MCF 10A (cell line): ENCODE measurements at places on chromosomes 5 and 9. TPM values are rescaled to one million over a fixed set of nuclear protein-coding genes. Genes with fewer than 3 reads are reported as not detected.

- no peaks in the 10 kb centered on the region for H3K4me1 ChIP-seq
- H3K4me3 ChIP-seq = no peak overlapping the region
- no peaks in the 10 kb centered on the region for H3K27me3 ChIP-seq
- DNase-seq = no peak
- H3K27ac ChIP-seq = no peak overlapping the region
These were observed 86.2 kb downstream of the CAMSAP1 start for GRCh38 chr9:135821116-135821515.

- H3K4me1 ChIP-seq = peaks cover 4% of the 10 kb centered on the region
- no peak overlapping the region for H3K27ac ChIP-seq
- DNase-seq = no peak
- no peaks in the 10 kb centered on the region for H3K36me3 ChIP-seq
These were observed 492.7 kb upstream of the CLINT1 start for GRCh38 chr5:158351485-158352125.

Gene LECT2
- not detected in 2 replicates for total RNA-seq

DNA sequence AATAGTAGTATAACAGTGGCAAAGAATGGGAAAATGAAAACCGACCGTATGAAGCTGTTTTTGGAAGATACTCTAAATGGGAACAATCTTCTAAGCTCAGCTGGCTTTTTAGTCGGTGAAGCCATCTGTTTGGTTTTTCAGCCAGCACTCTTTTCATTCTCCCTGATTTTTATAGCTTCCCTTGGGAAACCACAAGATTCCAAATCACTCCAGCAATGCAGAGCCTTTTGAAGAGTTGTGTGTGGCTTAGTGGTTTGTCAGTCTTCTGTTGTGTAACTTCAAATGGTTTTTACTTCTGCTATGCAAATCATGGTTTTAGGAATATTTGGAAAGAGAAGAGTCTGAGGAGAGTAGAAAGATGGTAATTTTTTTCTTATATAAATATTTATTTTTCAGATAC is 180.7 kb downstream of the KDM4C start:
- no peaks in the 10 kb centered on the region for H3K27me3 ChIP-seq
- peaks cover 11% of the 10 kb centered on the region for H3K36me3 ChIP-seq
- DNase-seq = peak; percentile 64
- peaks cover 10% of the 10 kb centered on the region for H3K4me1 ChIP-seq
- H3K27ac ChIP-seq = no peak overlapping the region
- no peak overlapping the region for H3K4me3 ChIP-seq

- H3K4me3 ChIP-seq = no peak overlapping the region
- H3K4me1 ChIP-seq = no peaks in the 10 kb centered on the region
These were observed 71.7 kb upstream of the FCN1 start for GRCh38 chr9:134989206-134990065.

GRCh38 chr5:10747678-10748622 is 13.1 kb downstream of the DAP start:
- no peaks in the 10 kb centered on the region for H3K27me3 ChIP-seq
- H3K36me3 ChIP-seq = peaks cover 53% of the 10 kb centered on the region
- no peak overlapping the region for H3K4me3 ChIP-seq
- DNase-seq = no peak
- no peaks in the 10 kb centered on the region for H3K4me1 ChIP-seq

DNA sequence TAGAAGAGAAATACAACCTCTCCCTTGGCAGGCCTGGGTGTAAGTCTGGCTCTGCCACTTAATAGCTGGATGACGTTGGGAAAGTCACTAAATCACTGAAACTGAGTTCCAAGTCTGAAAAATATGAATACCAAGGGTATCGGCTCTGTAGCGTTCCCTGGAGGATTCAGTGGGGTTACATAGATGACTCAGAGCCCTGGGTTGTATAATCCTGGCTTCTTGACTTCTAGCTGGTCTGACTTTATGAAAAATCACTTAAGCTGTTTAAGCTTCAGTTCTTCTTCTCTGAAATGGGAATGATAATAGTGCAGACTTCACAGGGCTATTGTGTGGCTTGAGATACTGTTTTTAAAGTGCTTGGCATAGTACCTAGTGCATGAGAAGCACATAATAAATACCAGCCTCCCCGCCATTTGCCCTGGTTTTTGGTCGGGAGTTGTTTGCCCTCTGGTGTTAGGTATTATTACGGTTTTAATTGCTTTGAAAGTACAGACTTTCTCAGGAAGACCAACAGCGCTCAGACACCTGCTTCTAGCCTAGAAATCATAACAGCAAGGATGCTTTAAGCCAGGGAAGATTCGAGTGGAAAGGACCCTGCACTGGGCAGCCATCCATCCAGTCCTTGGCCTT is 43.0 kb downstream of the CYFIP2 start:
- H3K27ac ChIP-seq = no peak overlapping the region
- no peaks in the 10 kb centered on the region for H3K4me1 ChIP-seq
- H3K36me3 ChIP-seq = peaks cover 15% of the 10 kb centered on the region
- no peak overlapping the region for H3K4me3 ChIP-seq
- H3K27me3 ChIP-seq = no peaks in the 10 kb centered on the region
- peak; percentile 21 for DNase-seq
